ENCODE measurements at places on chromosomes 3 and 15. TPM values are rescaled to one million over a fixed set of nuclear protein-coding genes. Genes with fewer than 3 reads are reported as not detected.

Gene GABPB1
- total RNA-seq = 85.9 TPM

Gene CLSTN2
- total RNA-seq = under 0.01 TPM

Gene GOLGA6A
- total RNA-seq = not detected

Gene CKMT1B
- total RNA-seq = not detected

Gene MYRIP
- 10.1 TPM for total RNA-seq

Gene CD276
- 44.6 TPM for total RNA-seq

Gene PYGO1
- total RNA-seq = 0.26 TPM

Gene DNASE1L3
- 1.7 TPM for total RNA-seq

Gene MORC1
- not detected for total RNA-seq

Gene TRIM59
- total RNA-seq = 15.9 TPM

Gene GOLGA8N
- 0.87 TPM for total RNA-seq

Gene CASR
- total RNA-seq = not detected

Gene FNDC3B
- total RNA-seq = 79.0 TPM

Gene CYP19A1
- total RNA-seq = 0.11 TPM

Gene GRAMD2A
- total RNA-seq = under 0.01 TPM

Gene KCNAB1
- total RNA-seq = not detected

Gene CHRD
- total RNA-seq = 0.69 TPM

Gene PRSS50
- total RNA-seq = not detected

Gene CLDN18
- total RNA-seq = not detected

Gene DPPA2
- total RNA-seq = not detected

Gene CYP8B1
- total RNA-seq = not detected

Gene GLDN
- not detected for total RNA-seq

Gene SLC9C1
- total RNA-seq = 0.11 TPM

Gene CELSR3
- total RNA-seq = 0.22 TPM

Gene C3orf49
- total RNA-seq = not detected

Gene FOXB1
- total RNA-seq = not detected

Gene KIF7
- total RNA-seq = 1.2 TPM

Gene ZBED2
- under 0.01 TPM for total RNA-seq

Gene TUSC2
- total RNA-seq = 23.8 TPM

Gene SAMD7
- not detected for total RNA-seq

Gene STRA6
- not detected for total RNA-seq

Gene LDHAL6B
- total RNA-seq = not detected

Gene IGSF11
- under 0.01 TPM for total RNA-seq

Gene ROPN1
- not detected for total RNA-seq

Gene TMEM108
- not detected for total RNA-seq

Gene LINGO1
- 0.09 TPM for total RNA-seq

Gene VIPR1
- 0.09 TPM for total RNA-seq

Gene SLC51B
- not detected for total RNA-seq
